Central memory CD4-positive, alpha-beta T cell (primary cell): ENCODE measurements at places on chromosomes 11 and 22.
A peak's percentile ranks its signal among the peaks of the same experiment; 100 is the strongest.

DNA sequence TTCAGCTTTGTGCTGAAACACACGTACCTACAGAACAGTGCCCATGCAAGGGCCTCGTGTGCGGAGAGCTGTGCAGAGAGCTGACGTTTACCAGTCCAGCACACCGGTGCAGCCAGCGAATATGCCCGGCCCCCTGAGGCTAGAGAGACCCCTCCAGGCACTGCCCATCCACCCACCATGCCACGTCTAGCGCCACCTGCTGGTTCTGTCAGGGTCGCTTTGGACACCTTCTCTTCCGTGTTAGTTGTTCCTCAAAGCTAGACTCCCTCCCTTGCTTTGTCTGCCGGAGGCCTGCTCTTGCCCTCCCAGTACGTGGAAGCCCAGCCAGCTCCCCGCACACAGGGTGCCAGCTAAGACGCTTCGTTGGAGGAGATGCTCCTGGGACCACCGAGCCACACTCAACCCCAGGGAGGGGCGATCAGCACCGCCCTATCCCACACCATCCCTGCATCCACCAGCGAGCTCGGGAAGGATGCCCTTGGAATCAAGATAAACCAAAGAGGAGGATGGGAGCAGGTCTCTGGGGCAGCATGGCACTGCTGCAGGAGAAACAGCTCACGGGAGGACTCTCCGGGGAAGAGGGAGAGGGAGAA, 43.4 kb downstream of the CPT1A start:
- no peak for DNase-seq

DNA sequence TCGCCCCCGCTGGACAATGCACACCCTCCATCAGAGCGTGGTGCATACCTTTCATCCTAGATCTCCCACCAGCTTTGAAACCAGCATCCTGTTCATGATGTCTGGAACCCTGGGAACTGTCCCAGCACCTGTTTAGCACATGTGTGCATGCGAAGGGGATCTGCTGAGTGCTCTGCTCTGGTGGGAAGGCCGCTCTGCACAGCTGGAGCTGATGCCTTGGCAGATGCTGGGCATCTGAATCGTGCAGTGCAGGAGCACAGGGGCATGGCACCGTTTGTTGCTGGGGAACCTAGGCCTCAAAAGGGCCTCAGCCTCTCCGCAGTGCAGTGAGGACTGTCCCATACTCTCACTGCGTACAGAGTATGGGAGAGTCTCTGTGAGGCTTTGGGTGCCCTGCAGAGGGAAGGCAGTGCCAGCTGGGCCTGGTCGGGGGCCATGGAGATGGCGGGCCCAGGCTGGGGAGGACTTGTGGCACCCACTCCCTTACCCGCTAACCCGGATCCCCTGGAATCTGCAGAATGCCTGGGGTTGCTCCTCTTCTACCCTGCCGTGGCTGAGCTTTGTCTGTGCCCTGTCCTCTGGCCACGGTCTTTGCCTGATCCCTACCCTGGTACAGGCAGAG, 72.9 kb upstream of the ATXN10 start:
- DNase-seq = no peak

- DNase-seq = no peak
Observed at GRCh38 chr11:94272738-94273313, 31.6 kb upstream of the IZUMO1R start.

DNA sequence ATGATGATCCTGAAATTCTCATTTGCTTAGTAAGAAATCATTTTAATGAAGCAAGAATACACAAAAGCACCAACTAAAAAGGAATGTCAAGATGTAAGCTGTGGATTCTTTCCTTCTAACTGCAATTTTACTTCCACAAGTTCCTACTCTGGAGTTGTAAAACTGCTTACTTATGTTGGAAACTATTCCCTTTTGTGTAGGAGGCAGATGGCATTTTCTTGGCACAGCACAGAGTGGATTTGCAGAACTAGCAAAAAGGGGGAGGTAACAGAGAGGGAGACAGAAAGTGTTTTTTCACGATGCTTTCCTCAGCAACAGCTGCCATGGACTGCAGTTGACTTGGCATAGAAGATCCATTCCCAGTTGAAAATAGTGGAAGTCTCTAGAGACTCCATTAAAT, 1112.0 kb upstream of the RAG2 start:
- no peak for DNase-seq

GRCh38 chr11:9596926-9597464, 23.5 kb downstream of the WEE1 start:
- DNase-seq = no peak

GRCh38 chr11:94731880-94732601, 36.1 kb upstream of the AMOTL1 start:
- no peak for DNase-seq

- DNase-seq = peak; percentile 50
Observed at GRCh38 chr11:19071255-19071654, 10.7 kb upstream of the MRGPRX2 start.
